Neural progenitor cell (in vitro differentiated cells): ENCODE measurements at places on chromosomes 1 and 21. TPM values are rescaled to one million over a fixed set of nuclear protein-coding genes. Genes with fewer than 3 reads are reported as not detected.

GRCh38 chr1:59743324-59744091, 71.2 kb upstream of the HOOK1 start:
- no peak overlapping the region for H3K4me3 ChIP-seq
- no peaks in the 10 kb centered on the region for H3K36me3 ChIP-seq
- DNase-seq: no peak
- no peaks in the 10 kb centered on the region for H3K27me3 ChIP-seq
- H3K4me1 ChIP-seq: no peaks in the 10 kb centered on the region
- no peak overlapping the region for H3K27ac ChIP-seq

Gene SLC25A44
- total RNA-seq: 4.6 and 9.4 TPM in 2 replicates

Gene MSH4
- total RNA-seq: 0.09 TPM in 1 of 2 replicates, not detected in the other

Gene ADCY10
- not detected in 2 replicates for total RNA-seq

GRCh38 chr1:74431531-74431930, 80.9 kb downstream of the LRRC53 start:
- H3K36me3 ChIP-seq: no peaks in the 10 kb centered on the region
- no peaks in the 10 kb centered on the region for H3K27me3 ChIP-seq
- no peak overlapping the region for H3K27ac ChIP-seq
- no peak overlapping the region for H3K4me3 ChIP-seq

DNA sequence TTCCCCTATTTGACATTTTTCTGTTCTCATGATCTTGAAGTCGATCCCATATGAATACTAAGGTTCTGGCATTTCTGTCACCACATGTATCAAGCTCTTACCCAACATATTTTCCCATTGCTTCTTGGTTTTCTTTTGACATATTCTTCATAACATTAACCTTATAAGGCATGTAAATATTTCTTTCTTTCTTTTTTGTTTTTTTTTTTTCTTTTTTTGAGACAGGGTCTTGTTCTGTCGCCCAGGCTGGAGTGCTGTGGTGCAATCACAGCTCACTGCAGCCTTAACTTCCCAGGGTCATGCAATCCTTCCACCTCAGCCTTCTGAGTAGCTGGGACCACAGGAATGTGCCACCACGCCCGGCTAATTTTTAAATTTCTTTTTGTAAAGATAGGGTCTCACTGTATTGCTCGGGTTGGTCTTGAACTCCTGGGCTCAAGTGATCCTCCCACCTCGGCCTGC, 33.1 kb upstream of the ERRFI1 start:
- no peak for DNase-seq
- H3K27ac ChIP-seq: no peak overlapping the region
- no peaks in the 10 kb centered on the region for H3K27me3 ChIP-seq
- no peak overlapping the region for H3K4me3 ChIP-seq
- H3K4me1 ChIP-seq: peaks cover 4% of the 10 kb centered on the region

Gene CPLANE2
- 3.0 and 11.4 TPM in 2 replicates for total RNA-seq

Gene SPRR2B
- total RNA-seq: not detected in 2 replicates

Gene F11R
- total RNA-seq: 60.0 and 69.3 TPM in 2 replicates

GRCh38 chr1:10561497-10561896, 86.7 kb downstream of the PEX14 start:
- DNase-seq: no peak
- H3K27me3 ChIP-seq: no peaks in the 10 kb centered on the region
- no peak overlapping the region for H3K27ac ChIP-seq
- no peak overlapping the region for H3K4me3 ChIP-seq

GRCh38 chr1:15740924-15741850, 1.1 kb upstream of the TMEM82 start:
- peaks cover 9% of the 10 kb centered on the region for H3K4me1 ChIP-seq
- no peak overlapping the region for H3K4me3 ChIP-seq
- H3K27me3 ChIP-seq: no peaks in the 10 kb centered on the region
- H3K36me3 ChIP-seq: no peaks in the 10 kb centered on the region

GRCh38 chr1:108852221-108852975, 4.5 kb downstream of the AKNAD1 start:
- H3K27ac ChIP-seq: no peak overlapping the region
- H3K4me1 ChIP-seq: no peaks in the 10 kb centered on the region
- no peak overlapping the region for H3K4me3 ChIP-seq
- no peaks in the 10 kb centered on the region for H3K36me3 ChIP-seq
- no peaks in the 10 kb centered on the region for H3K27me3 ChIP-seq

DNA sequence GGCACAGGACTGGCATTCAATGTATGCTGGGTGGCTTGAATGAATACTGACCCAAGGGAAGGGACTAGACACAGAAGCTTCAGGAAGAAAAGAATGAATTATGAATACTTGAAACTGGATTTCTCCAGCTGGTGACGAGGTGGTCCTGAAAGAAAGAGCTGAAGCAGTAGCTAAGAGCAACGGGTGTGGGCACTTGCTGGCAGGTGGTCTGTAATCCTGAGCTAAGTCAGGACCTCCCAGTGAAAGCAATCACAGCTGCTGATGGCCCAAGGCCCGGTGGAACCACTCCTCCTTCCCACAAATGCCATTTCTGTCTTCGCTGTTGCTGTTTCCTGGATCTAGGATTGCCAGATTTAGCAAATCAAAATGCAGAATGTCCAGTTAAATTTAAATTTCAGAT, 47.0 kb downstream of the NEK2 start:
- H3K27ac ChIP-seq: no peak overlapping the region
- peaks cover 17% of the 10 kb centered on the region for H3K4me1 ChIP-seq
- no peaks in the 10 kb centered on the region for H3K27me3 ChIP-seq
- H3K36me3 ChIP-seq: no peaks in the 10 kb centered on the region

DNA sequence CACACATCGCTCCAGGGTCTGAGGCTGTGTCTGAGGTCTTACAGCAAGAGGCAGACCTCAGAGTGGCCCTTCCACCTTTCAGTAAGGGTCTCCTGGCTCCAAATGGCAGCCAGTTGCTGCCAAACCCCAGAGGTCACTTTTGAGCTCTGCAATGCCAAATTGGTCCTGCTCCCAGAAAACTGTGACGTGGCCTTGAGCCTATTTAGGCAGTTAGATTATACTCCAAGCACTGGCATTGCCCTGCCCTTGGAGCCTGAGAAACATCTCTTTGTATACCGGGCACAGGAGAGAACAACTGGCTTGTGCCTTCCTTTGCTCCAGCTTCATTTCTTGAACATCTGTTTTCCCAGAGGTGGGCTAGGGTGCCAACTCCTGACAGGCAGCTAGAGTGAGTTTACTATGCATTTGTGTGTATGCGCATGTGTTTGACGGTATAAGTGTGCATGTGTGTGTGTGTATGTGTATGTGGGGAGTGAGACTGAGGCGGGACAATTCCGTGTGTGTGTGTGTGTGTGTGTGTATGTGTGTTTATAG, 134.5 kb downstream of the IER5 start:
- DNase-seq: no peak
- no peaks in the 10 kb centered on the region for H3K4me1 ChIP-seq
- no peaks in the 10 kb centered on the region for H3K27me3 ChIP-seq
- H3K4me3 ChIP-seq: no peak overlapping the region
- H3K36me3 ChIP-seq: no peaks in the 10 kb centered on the region

GRCh38 chr1:179529482-179530195, 46.1 kb downstream of the NPHS2 start:
- no peaks in the 10 kb centered on the region for H3K27me3 ChIP-seq
- H3K4me3 ChIP-seq: no peak overlapping the region
- no peaks in the 10 kb centered on the region for H3K36me3 ChIP-seq
